ENCODE measurements at places on chromosomes 6 and 20.

DNA sequence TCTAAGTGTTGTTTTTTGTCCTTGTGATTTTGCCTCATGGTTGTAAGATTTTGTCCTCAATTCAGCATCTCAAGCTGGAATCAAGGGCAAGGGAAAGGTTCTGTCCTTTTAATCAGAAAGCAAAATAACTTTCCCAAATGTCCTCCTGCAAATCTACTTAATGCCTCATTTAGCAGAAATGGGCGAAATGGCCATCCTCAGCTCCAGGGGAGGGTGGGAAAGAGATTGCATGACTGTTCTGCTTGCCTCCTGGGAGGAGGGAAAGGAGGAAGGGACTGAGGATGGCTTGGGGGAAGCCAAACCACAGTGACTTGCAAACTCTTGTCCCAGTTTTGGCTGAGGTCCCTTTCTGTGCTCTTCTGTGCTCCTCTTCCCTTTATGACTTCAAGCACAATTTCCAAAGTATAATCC lies 43.4 kb downstream of the TNFAIP3 start:
- DNase-seq = no peak

- DNase-seq = no peak
Observed at GRCh38 chr6:77686931-77687330, 34.1 kb downstream of the MEI4 start.

DNA sequence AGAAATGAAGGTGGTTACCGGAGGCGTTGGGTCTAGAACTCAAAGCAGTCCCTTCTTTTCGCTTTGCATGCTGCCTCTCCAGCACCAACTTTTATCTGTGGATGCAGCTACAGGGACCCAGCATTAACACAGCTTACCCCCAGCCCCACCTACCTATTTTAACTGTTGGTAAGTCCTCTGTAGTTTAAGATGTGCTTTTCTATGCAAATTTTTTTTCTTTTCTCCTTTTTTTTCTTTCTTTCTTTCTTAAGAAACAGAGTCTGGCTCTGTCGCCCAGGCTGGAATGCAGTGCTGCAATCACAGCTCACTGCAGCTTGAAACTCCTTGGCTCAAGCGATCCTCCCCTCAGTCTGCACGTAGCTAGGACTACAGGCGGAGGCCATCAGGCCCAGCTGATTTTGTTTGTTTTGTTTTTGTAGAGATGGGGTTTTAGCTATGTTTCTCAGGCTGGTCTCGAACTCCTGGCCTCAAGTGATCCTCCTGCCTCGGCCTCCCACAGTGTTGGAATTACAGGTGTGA lies 6.5 kb upstream of the USP45 start:
- DNase-seq = no peak

- DNase-seq = no peak
Observed at GRCh38 chr6:83609248-83609647, 96.9 kb downstream of the PRSS35 start.

GRCh38 chr20:60806354-60806753 lies 445.7 kb upstream of the CDH4 start:
- no peak for DNase-seq

- no peak for DNase-seq
Observed at GRCh38 chr20:38473367-38473795, 738 bp downstream of the RALGAPB start.

DNA sequence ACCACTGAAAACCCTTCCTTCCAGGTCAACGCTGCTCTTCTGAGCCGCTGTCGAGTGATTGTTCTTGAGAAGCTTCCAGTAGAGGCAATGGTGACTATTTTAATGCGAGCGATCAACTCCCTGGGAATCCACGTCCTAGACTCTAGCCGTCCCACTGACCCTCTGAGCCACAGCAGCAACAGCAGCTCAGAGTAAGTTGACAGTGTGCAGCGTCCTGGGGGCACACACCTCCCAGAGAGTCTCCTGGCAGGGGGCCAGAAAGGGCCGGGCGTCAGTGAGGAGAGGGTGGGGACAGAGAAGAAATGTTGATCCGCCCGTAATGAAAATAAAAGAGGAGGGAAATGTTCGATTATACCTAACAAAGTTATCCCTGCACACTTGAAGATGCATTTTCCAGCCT lies 5.0 kb downstream of the WRNIP1 start:
- no peak for DNase-seq

Data from activated naive CD4-positive, alpha-beta T cell (primary cell).